Activated naive CD4-positive, alpha-beta T cell (primary cell): ENCODE measurements at places on chromosomes 12 and 14.

DNA sequence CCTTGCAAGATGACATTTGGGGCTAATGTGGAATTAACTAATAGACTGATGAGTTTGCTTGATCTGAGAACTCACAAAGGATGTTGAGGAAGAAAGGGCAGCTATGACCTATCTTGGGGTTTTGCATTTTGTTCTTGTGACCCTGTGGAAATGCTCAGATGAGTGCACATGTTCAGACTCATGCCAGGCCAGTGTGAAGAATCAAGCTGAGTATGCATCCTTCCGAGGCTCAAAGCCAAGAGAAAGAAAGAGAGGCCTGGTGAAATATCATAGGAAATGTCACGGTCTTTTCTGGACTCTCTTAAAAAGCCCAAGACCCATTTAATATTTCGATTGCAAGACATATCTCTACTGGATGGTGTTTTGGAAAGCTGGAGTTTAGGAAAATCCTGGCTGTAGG, 96.3 kb downstream of the CACNA1C start:
- no peak for DNase-seq

- peak; percentile 18 for DNase-seq
Observed at GRCh38 chr12:124456652-124457152, 110.7 kb downstream of the NCOR2 start.

DNA sequence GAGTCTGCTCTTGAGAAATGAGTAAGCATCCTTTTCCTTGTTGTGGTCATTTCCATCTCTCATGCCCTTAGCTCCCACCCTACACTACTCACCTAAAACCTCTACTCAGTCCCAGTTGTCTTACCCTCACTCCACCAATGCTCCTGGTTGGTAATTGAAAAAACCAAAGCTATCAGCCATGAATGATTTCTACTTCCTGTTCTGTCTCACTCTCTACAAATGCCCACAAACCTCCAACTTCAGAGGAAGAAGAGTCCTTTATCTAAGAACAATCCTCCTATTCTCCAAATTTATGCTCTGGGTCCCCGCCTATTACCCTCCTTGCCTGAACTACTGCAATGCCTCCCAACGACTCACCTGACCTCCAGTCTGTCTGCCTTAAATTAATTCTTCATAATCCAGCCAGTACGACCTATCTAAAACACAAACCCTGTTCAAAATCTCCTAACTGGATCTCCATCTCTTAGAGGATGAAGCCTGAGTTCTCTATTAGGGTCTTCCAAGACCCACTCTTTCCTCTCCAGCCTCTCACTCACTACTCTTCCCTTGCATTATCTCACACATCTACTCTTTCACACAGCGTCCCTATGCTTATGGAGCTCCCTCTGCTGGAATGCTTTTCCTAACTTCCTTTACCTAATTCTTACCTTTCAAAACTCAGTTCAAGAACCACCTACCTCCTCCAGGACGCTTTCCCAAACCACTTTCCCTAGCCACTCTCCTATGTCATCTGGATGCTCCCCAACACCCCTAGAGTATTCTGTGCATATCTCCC, 2.2 kb downstream of the DHRS1 start:
- no peak for DNase-seq

GRCh38 chr12:133130808-133131128, 341 bp downstream of the ZNF10 start:
- DNase-seq = peak; percentile 41
